ENCODE measurements at places on chromosomes 16 and 17. TPM values are rescaled to one million over a fixed set of nuclear protein-coding genes. Genes with fewer than 3 reads are reported as not detected.

DNA sequence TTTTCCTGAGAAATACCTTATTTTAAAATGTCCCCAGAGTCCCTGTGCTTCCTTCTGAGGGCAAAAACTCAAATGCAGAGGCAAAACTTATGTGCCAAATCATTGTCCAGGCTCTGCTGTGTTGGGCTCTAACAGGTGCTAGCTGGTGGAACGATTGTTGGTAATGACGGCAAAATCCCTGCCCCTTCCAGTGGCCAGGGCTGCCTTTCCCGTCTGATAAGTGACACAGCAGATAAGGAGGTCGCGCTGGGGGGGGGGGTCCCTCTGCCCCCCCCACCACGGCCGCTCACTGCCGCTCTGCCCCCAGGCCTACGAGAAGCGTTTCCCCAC is 29.1 kb downstream of the SEC14L5 start:
- no peak for DNase-seq

The KRT27 gene
- total RNA-seq: not detected

DNA sequence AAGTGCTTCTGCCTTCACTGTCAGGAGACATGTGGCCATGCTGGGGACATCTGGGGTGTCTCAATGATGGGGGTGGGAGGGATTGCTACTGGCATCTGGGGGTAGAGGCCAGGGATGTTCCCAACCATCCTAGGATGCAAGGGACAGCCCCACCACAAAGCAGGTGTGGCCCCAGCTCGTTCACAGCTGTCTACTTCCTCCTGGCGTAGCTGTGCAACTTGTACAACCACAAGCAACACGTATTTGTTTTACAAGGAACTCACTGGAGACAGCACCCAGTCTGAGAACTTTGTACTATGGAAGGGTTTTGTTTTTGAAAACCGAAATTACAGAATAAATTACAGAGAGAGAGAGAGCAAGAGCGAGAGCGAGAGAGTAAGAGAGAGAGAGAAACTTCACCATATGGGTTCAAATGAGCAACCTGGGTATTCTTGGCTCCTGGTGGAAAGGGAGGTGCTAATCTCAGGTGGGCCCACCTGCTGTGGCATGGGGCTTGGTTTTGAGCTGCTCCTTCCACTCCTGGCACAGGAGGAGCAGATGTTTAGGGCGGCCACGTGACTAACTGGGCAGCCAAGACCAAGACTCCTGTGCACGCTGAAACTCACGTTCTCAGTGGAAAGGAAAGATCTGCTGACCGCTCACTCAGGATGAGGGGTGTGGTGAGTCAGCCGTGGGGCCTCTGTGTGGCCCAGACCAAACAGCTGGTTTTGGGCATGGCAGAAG is 17.5 kb upstream of the TNFRSF13B start:
- DNase-seq: no peak

GRCh38 chr17:40063187-40063771 is 514 bp downstream of the THRA start:
- no peak for DNase-seq

- DNase-seq: no peak
These were observed 37.8 kb downstream of the GLG1 start for GRCh38 chr16:74568961-74569631.

The RCVRN gene
- 0.24 TPM for total RNA-seq

The NPIPA3 gene
- total RNA-seq: not detected

- no peak for DNase-seq
These were observed 2.1 kb downstream of the MGAT5B start for GRCh38 chr17:76870377-76870714.

The KRTAP1-5 gene
- not detected for total RNA-seq

The TNP2 gene
- not detected for total RNA-seq

DNA sequence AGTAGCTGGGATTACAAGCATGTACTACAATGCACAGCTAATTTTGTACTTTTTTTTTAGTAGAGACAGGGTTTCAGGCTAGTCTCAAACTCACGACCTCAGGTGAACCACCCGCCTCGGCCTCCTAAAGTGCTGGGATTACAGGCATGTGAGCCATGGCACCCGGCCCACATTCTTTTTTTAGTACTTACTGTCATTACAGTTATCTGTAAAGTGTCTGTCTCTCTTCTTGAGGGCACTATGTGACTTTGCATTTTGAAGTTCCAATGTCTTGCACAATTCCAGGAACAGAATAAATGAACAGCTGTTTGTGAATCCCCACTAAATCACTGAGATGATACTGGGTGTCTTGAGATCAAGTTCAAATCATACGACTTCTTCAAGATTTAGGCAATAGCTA is 1540.3 kb downstream of the CDH11 start:
- no peak for DNase-seq

DNA sequence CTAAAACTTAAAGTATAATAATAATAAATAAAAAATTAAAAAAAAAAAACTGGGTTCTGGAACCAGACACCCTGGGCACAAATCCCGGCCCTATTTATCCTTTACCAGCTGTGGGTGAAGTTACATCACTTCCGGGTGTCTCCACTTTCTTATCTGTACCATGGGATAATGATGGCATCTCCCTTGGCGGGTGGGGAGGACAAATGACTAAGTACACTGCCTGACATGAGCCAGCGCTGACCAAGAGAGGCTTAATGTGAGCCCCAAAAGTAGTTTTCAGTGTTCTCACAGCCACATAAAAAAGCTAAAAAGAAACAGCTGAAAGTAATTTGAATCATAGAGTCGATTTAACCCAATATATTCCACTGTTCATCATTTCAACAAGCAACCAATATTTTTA is 424.9 kb downstream of the SOX9 start:
- DNase-seq: no peak

DNA sequence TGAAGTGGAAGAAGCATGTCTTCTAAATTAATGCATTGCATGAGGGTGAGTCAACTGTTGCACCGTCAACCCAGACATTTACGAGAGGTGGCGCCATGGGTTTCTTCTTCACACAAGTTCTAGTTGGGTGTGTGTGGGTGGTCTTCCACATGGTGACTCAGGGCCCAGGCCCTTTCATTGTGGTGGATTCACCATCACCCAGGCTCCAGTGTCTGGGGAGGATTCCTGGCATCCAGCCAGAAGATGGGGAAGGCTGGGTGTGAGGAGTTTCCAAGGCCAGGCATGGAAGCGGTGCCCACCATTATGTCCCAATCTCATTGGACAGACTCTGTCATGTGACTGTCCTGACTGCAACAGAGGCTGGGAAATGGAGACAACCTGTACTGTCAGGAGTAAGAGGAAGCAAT is 21.4 kb upstream of the JPH3 start:
- no peak for DNase-seq

GRCh38 chr16:66026211-66026610 is 340.3 kb upstream of the CDH5 start:
- no peak for DNase-seq

DNA sequence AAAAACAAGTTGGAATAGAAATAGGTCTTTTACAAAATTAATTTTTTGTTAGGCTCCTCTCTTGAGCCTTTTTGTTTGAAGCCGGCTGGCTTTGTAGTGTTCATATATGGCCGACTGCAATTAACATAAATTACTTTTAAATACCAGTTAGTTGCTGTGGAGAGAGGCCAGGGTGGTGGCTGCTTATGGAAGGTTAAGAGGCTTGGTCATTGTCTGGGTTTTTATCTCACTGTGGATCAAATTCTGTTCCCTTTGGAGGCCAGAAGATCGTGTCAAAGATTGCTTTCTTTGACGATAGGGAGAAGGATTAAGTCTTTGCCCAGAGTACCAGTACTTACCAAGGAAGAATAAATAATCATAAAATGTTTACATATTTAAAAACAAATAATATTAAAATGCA is 39.9 kb downstream of the MSI2 start:
- no peak for DNase-seq

- no peak for DNase-seq
These were observed 63.3 kb downstream of the HAPSTR1 start for GRCh38 chr16:9154567-9155410.

- DNase-seq: no peak
These were observed 127.6 kb downstream of the IRX3 start for GRCh38 chr16:54158986-54159385.

- no peak for DNase-seq
These were observed 13.5 kb upstream of the ABAT start for GRCh38 chr16:8660841-8661301.

- no peak for DNase-seq
These were observed 46.1 kb downstream of the ABCA8 start for GRCh38 chr17:68909066-68909465.

The CD300LG gene
- total RNA-seq: 382 TPM

- DNase-seq: no peak
These were observed 5.5 kb upstream of the SLC25A35 start for GRCh38 chr17:8300627-8301242.

- DNase-seq: no peak
These were observed 26.3 kb downstream of the SPECC1 start for GRCh38 chr17:20035501-20035900.

The FA2H gene
- not detected for total RNA-seq

- DNase-seq: no peak
These were observed 1.4 kb downstream of the GPR139 start for GRCh38 chr16:20072146-20072873.

The FNDC8 gene
- not detected for total RNA-seq

DNA sequence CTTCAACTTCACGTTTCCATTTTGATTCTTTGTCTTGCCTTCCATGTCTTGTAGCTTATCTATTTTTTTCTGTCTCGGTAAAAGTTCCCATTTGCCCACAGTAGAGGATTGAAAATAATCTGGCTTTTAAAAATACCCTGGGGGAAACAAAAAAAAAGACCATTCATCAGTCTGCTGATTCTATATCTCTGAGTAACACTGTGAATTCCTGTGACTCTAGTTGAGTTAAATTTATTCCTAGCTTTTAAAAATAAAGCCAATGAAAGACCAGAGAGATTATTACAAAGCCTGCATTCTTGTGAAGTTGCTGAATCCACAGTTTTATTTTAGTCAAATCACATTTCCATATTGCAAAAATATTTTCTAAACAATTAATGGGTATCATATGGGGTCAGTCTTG is 532.3 kb downstream of the CDH13 start:
- no peak for DNase-seq

DNA sequence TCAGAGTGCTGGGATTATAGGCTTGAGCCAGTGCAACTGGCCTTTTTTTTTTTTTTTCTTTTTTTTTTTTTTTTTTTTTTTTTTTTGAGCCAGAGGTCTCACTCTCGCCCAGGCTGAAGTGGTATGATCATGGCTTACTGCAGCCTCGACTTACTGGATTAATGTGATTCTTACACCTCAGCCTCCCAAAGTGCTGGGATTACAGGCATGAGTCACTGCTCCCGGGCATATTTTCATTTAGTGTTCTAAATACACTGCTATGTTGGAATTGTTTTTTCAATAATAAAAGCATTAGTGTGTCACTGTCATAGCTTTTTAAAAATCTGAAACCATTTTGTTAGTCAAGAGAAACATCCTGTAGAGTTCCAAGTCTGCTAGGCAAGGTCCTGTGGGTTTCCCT is 40.3 kb downstream of the NDE1 start:
- no peak for DNase-seq

The ATP6V0A1 gene
- 97.4 TPM for total RNA-seq

DNA sequence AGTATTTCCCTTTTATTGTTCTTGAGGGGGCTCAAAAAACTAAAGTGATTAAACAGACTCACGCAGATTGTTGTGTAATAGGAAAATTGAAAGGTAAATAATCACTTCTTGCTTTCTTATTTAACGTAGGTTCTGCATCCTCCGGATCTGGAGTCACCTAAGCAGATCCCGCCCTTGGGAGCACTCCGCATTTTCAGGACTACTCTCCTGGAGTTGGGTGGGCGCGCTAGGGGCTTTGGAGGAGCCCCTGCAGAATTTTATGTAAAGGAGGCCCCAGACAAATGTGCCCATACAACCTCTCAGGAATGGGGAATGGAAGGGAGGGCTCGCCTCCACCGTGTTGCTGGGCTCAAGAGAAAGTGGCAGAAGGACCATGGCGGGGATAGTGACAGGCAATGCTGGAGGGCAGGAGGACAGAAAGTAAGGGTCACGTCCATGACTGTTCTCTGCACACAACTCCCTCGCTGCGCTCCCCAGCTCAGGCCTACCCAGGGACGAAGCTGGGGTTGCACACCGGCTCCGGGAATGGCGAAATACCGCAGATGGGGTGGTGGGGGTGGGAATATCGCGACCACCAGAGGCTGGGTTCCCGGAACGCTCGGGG is 8.3 kb downstream of the MT2A start:
- DNase-seq: no peak

The KLHL10 gene
- not detected for total RNA-seq

DNA sequence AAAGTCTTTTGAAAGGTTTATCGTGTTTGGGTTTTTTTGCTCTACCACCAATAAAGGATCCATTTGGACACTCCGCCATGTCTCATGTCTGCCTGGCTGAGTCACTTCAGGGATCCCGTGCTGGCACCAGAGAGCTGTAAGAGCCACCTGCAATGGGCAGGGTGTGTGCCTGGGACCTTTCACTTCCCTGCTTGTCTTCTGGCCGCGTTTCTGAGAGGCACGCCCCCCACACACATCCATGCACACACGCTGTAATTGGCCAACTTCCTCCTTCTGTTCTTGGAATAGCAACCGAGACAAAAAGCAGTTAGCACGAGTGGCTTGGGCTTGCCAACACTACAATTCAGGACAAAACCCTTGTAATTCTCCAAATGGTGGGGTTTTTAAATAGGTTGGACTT is 9.8 kb upstream of the SOST start:
- no peak for DNase-seq

DNA sequence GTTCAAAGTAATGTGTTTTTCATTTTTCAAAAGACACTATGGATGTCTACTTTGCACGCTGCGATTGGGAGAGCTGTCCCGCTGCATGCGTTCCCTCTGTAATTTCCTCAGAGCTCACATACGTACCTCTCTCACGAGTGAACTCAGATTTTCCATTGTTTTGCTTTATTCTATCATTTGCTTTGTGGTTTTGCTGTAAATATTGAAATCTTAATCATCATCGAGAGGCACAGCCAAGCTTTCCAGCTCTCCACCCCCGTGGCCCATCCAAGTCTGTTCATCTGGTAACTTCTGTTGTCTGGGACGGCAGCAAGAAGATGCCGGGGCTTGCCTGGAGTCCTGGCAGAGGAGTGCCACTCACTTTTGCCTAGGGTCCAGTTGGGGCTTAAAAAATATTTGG is 21.1 kb downstream of the TMC6 start:
- DNase-seq: no peak

The DHRS7C gene
- total RNA-seq: not detected

The CLEC19A gene
- not detected for total RNA-seq

The ODAD4 gene
- total RNA-seq: 0.19 TPM

The STH gene
- total RNA-seq: not detected

GRCh38 chr16:85190572-85190971 is 78.3 kb upstream of the CIBAR2 start:
- DNase-seq: no peak

The SDR42E1 gene
- total RNA-seq: 3.3 TPM

- no peak for DNase-seq
These were observed 27.2 kb downstream of the HEATR9 start for GRCh38 chr17:35841505-35841904.

The EPN3 gene
- not detected for total RNA-seq

The ZNF18 gene
- 7.3 TPM for total RNA-seq

The STXBP4 gene
- 11.2 TPM for total RNA-seq

- no peak for DNase-seq
These were observed 66.1 kb downstream of the PLD6 start for GRCh38 chr17:17139972-17140589.

Measured in omental fat pad (tissue), 4 donors.